ENCODE measurements at places on chromosomes 5 and 9. TPM values are rescaled to one million over a fixed set of nuclear protein-coding genes. Genes with fewer than 3 reads are reported as not detected.

SHOC1 gene
- not detected for total RNA-seq

GMCL2 gene
- not detected for total RNA-seq

PCDHGA8 gene
- 0.18 TPM for total RNA-seq

NIPAL4 gene
- total RNA-seq = 0.48 TPM

LCP2 gene
- total RNA-seq = 381 TPM

TAF11L10 gene
- not detected for total RNA-seq

BNC2 gene
- total RNA-seq = not detected

PCDHGA3 gene
- total RNA-seq = 0.23 TPM

PKD2L2 gene
- total RNA-seq = not detected

PDE8B gene
- 0.43 TPM for total RNA-seq

GZMA gene
- 738 TPM for total RNA-seq

RAPGEF1 gene
- 129 TPM for total RNA-seq

FOXD4L4 gene
- 0.23 TPM for total RNA-seq

PITX1 gene
- not detected for total RNA-seq

DENND4C gene
- total RNA-seq = 40.1 TPM

GFPT2 gene
- not detected for total RNA-seq

MYMK gene
- total RNA-seq = not detected

GABRA6 gene
- not detected for total RNA-seq

SH3RF2 gene
- total RNA-seq = 0.45 TPM

Measured in T-helper 2 cell treated with Interferon-gamma antibody and Interleukin-4, amounts not matched to agents 100 ng/mL and 5 ng/mL, for 36 hours (primary cell).